ENCODE measurements at places on chromosomes 3 and 15.

- DNase-seq = no peak
These were observed 217.8 kb upstream of the ARHGEF26 start for GRCh38 chr3:153903430-153903829.

DNA sequence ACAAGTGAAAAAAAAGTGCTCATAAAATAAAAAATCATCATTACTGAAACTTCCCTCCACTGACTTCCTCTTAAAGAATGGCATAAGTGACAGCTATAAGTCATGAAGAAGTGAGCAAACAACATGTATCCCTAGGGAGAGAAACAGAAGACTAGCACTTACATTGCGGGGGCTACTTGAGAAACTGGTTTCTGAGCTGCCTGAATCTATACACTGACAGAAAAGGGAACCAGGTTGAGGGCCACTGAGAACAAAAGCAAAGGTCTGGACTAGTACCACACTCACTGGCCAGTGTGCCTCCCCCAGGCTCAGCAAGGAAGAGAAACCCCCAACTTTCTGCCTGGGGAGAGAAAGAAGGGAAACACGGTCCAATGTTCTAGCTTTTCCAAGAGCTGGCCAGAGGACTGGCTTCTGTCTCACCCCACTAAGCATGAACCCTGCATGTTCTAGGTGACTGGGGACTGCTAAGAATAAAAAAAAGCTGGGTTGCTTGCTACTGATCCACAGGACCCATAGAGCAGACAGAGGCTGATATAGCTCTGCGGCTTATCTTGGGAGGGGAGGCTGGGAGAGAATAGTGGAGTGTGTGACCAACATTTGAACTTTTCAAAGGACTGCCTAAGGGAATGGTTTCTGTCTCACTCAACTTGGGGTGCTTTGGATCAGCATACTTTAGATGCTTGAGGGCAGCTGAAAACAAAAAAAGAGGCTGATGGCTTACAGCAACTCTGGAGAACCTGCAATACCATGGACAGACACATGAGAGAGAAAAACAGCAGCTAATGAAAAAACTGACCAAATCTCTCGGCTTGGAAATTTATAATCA lies 8.1 kb downstream of the RAD18 start:
- no peak for DNase-seq

DNA sequence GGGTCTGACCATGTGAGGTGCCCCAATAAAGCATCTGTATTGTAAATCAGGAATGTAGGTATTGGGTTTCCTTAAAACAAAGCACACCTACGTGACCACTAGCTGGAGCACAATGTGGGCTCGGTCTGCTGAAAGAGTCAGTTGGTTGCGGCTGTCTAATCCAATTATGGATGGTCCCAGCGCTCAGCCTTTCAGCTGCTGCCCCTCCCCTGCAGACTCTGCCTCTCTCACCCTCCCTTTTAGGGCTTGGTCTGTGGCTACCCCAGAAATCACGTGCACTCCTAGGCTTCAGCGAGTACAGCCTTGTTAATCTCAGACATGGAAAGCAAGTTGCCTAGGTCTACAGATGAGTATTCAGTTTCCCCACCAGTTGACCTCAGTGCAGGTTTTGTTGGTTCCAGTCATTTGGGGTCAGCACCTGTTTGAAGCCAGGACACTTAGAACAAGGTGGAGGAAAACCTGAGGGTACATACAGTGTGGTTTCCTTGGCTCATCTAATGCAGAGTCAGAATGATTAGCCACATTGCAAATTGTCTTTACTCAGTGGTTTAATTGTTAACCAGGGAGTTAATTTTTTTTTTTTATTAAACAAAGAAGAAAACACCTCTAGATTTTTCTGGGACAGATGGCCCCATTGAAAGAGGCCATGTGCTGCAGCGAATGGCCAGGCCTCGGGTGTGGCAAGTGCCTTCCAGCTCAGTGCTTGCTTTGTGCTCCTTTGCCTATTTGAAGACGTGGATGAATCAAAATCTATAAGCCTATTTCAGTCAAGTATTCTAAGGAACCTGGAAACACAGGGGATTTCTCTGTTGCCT lies 137.7 kb downstream of the IGF1R start:
- DNase-seq = no peak

GRCh38 chr15:69149803-69150202 lies 10.6 kb upstream of the GLCE start:
- no peak for DNase-seq

DNA sequence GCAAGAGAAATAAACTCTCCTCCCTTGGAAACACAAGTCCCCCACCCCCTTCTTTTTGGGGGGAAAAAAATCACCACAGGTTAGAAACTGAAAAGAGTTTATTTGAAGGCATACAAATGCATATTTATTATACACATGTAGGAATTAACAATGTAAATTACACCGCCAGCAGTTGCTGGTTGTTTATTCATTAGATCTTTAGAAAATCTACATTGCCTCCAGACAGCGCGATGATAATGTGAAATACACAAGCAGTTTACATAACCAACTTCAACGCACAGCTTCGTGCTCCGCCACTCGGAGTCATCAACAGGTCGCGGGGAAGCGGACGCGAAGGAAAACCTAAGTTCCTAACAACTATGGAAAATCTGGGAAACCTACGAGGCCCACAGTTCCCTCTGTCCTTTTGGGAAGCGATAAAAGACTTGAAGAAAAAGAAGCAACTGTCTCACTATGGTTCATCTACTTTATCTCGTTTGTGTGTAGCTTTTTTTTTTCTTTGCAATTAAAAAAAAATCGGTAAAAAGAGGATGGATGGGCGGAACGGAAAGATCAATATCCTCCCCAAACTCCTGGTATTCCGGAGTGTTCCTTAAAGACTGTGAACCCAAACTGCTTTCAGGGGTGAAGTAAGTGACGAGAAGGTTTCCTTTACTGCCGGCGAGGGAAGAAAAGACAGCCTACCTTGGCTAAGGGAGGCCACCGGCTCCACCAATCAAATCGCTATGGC lies 8.4 kb upstream of the FOXB1 start:
- DNase-seq = no peak

DNA sequence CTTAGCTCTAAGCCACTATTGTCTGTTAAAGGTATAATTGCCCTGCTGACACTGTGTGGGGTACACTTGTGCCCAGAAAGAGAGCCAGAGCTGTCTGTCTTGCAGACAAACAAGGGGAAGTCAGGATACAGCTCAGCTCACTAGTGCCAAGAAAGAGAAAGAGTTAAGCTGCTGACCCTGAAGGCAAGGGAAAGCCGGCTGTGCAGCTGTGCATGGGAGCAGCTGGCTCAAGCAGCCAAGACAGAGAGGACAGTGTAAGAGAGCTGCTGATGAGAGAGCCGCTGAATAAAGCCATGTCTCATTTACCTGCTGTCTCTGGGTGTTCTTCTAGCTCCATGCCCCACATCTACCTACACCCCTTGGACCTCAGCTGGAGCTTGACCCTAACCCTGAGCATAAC lies 428.1 kb upstream of the NAALADL2 start:
- no peak for DNase-seq

DNA sequence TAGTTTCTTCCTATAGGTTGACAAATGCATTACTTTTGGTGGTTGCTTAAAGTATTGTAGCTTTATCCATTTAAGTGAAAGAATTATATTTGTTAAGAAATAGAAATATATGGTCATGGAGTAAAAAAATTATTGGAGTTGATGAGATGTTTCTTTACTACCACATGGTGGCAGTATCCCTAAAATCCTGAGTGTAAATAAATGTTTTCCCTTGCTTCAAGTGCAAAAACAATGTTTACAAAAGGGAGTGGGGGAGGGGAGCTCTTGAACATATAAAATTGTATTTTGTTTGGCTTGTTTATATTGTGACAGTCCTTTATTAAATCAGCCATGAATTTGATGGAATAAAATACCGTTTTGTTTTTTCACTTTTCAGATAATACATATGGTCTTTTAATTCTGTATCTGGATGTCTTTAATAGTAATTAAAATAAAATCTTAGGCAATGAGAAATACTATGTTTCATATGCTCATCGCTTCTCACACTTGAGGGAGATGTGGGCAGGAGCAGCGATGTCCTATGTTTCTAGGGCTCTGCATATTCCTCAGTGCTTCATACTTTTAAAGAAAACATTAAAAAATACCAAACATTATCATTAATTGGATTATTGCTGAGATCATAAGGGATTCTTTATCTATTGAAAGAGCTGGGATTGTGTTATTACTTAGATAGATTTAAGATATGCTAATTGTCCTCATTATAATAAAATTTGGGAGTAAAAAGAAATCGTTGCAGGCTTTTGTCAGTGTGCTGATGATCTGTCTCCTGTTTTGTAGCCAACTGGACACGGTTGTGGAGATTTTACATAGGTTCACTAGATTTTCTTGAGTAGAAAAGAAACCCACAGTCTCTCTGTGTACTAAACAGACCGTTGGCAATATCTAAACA lies 349.7 kb downstream of the TUSC7 start:
- DNase-seq = no peak

- no peak for DNase-seq
These were observed 648 bp downstream of the AMIGO3 start for GRCh38 chr3:49718858-49719213.

- no peak for DNase-seq
These were observed 143.5 kb downstream of the LRRK1 start for GRCh38 chr15:101062471-101063171.

- DNase-seq = no peak
These were observed 14.7 kb upstream of the SYN2 start for GRCh38 chr3:11989383-11990038.

- no peak for DNase-seq
These were observed 141.2 kb upstream of the LRIG1 start for GRCh38 chr3:66642019-66642418.

GRCh38 chr3:43190670-43191069 lies 84.8 kb upstream of the POMGNT2 start:
- no peak for DNase-seq

- no peak for DNase-seq
These were observed 1.9 kb downstream of the RHO start for GRCh38 chr3:129530251-129530791.

- DNase-seq = no peak
These were observed 115.0 kb downstream of the POLQ start for GRCh38 chr3:121430664-121431215.

GRCh38 chr3:186152889-186153292 lies 44.0 kb upstream of the ETV5 start:
- DNase-seq = no peak

DNA sequence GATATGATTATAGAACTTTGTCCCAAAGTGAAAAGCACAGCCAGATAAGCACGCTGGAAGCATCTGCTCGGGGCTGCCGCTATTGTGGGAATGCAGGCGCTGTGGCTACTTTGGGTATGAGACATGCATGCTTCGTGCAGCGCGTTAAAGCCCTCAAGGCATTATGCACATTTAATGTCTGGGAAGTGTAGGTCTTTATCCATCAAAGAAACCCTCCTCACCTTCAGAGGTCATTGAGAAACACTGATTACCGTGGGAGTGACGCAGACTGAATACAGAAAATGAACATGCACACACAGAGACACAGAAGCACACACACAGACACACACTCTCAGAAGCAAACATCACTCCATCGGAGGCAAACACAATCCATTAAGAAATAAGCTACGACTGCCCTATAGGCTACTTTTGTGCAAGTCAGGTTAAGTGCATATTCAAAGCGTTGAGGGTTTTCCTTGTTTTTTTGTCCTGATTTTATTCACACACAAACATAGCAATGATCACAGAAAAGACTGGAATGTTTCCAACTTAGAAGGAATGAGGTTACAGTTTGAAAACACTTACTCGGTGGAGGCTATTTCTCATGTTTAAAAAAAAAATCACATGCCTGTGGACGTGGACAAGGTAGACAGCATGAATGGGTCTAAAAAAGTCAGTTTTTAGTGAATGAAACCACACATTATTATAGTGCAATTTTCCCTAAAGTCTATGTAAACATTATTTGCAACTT lies 68.5 kb downstream of the PLCH1 start:
- DNase-seq = no peak

GRCh38 chr15:40407330-40407990 lies 1.9 kb downstream of the IVD start:
- no peak for DNase-seq

GRCh38 chr3:62467966-62468722 lies 94.8 kb upstream of the FEZF2 start:
- DNase-seq = no peak

DNA sequence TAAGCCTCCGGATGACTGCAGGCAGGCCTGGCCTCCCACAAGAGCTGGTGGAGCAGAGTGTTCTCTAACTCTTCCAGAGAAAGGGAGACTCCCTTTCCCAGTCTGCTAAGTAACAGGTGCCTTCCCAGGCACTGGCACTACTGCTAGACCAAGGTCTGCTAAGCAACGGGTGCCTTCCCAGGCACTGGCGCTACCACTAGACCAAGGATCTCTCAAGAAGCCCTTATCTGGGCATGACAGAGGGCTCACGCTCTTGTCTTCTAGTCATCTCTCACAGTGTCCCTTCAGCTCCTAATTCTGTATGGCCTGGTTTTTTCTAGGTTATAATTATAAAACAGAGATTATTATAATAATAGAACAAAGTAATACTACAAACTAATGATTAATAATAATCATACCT lies 27.8 kb downstream of the MYL3 start:
- DNase-seq = no peak

DNA sequence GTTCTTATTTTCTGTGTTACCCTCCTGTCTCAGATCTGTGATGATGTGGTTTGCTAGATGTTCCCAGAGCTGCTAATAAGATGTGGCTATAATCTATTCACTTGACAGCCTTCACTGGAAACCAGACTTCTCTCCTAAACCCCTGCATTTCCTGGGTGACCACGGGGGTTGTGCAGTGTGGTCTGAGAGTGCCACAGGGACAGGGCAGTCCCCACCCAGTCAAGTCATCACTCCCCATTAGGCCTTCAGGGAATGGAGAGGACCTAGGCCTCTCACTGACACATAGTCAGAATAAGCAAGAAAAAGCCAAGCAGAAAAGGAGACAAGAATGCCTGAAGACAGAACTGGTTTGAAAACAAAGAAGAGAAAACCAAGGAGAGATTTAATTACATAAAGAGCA lies 58.3 kb downstream of the GJD2 start:
- no peak for DNase-seq

DNA sequence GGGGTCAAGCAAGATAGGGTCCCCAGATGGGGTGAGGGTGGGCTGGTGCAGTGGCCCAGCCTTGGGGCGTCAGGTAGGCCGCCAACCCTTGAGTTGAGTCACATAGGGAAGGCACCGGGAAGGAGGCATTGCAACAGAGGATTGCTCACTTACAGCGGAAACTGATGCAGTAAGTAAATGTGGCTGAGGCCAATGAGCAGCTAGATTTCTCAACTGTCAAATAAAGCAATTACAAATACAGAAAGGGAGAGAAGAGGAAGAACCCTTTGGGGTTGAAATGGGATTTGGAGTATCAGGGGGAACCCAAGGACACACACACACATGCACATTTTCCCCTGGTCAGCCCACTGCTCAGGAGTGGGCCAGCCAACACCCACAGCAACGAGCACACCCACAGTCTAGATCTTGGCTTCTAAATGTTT lies 44.0 kb downstream of the CHSY1 start:
- no peak for DNase-seq

DNA sequence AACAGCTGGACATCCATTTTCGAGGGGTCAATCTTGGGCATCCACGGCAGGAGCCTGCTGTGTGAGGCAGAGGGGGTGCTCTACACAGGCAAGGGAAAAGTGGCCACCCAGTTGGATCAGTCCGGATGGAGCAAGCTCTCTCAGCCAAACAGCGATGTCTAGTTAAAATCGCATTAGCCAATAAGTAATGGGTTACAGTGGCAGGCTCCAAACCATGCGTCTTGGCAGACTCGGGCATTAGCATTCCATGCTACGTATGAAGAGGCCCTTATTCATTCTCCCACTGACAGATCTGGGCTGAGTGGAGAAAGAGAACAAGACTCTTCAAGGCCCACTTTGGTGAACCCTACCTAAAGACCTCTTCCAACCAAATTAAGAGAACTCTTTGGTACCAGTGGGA lies 49.3 kb downstream of the CCNB2 start:
- DNase-seq = no peak

- no peak for DNase-seq
These were observed 745.2 kb downstream of the SI start for GRCh38 chr3:164332831-164333802.

Measured in bone marrow (tissue), 2 donors.